Stimulated activated CD4-positive, alpha-beta T cell treated with anti-CD3 and anti-CD28 coated beads, TNF-alpha, amount 100 ng/mL, for 24 hours (primary cell): ENCODE measurements at places on chromosomes 16 and 17.

DNA sequence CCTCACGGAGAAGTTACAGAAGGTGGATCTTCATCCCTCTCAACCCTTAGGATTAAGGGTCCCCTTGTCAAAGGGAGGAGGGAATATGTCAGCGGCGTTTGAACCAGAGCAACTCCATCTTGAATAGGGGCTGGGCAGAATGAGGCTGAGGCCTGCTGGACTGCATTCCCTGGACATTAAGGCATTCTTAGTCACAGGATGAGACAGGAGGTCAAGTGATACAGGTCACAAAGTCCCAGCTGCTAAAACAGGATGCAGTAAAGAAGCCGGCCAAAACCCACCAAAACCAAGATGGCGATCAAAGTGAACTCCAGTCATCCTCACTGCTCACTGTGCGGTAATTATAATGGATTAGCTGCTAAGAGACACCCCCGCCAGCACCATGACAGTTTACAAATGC is 36.7 kb downstream of the RBFOX3 start:
- no peak for DNase-seq

DNA sequence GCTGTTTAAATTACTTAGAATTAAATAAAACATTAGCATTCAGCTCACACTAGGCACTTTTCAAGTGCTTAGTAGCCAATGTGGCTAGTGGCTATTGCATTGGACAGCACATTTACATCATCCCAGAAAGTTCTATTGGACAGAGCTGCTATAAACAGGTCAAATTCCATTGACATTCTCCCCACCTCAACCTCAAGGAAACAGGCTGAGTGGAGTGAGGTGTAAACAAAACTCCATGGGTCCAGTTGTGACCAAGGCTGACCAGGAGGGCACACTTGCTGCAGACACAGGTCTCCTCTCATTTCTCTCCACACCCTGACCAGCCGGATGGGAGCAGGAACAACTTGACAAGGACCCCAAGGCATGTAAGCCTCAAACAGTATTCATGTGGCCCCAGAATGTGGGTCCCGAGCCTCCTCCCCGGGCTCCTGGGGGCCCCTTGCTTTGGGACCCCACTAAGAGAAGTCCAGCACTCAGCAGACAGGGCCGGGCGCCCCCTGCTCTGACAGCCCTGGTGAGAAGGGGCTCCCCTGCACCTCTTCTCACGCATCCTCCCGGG is 488 bp downstream of the C17orf113 start:
- DNase-seq, result no peak

- no peak for DNase-seq
These were observed 12.3 kb upstream of the PITPNA start for GRCh38 chr17:1574697-1575471.

GRCh38 chr16:24478401-24478800 is 61.0 kb upstream of the RBBP6 start:
- DNase-seq, result no peak

DNA sequence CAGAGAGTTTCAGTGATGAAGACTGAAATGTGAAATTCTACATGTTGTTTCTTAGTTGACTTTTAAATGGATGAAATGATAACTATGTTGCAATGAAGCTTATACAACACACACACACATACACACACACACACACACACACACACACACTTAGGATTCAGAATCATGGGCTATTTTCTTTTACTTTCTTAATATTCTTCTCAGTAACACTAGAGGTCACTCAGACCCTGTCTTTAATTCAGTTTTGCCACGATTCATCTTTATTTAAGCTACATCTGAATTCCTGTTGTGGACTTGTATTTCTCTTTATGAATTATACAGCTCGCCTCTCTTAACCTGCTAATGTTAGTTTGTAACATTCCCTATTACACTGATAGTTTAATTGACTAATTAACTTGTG is 109.6 kb upstream of the GOT2 start:
- DNase-seq, result no peak

- no peak for DNase-seq
These were observed 43.3 kb downstream of the BCAS3 start for GRCh38 chr17:60720763-60721531.

- DNase-seq, result no peak
These were observed 17.5 kb downstream of the PIPOX start for GRCh38 chr17:29060475-29060874.

GRCh38 chr16:2039274-2040031 is 8.2 kb downstream of the NTHL1 start:
- DNase-seq, result no peak

DNA sequence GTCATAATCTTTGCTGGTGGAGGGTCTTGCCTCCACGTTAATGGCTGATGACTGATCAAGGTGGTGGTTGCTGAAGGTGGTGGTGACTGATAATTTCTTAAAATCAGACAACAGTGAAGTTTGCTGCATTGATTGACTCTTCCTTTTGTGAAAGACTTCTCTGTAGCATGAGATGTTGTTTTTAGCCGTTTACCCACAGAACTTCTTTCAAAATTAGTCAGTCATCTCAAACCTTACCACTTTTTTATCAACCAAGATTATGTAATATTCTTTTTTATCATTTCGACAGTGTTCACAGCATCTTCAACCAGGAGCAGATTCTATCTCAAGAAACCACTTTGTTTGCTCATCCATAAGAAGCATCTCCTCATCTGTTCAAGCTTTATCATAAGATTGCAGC is 5.9 kb downstream of the UQCRC2 start:
- DNase-seq, result no peak

DNA sequence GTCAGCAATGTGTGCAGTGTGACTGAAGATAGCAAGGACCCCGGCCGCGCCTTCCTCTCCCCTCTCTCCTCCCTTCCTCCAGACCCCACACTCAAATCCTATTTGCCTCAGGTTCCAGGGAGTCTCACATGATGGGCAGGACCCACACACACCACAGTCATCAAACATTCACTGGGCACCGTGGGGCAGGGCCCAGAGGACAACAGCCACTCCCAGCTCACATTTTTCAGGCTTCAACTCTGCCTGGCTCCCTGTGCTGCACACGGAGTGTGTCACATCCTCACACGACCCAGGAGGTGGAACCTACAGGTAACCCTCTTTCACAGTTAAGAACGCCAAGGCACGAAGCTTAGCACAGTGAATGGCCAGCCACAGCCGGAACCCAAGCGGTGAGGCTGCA is 30.5 kb downstream of the PEMT start:
- DNase-seq, result no peak

GRCh38 chr16:65323655-65324237 is 201.9 kb upstream of the CDH11 start:
- DNase-seq, result no peak
